ENCODE measurements at places on chromosomes 11 and 22.

GRCh38 chr11:78023426-78023825, 350 bp upstream of the KCTD14 start:
- no peak for DNase-seq

DNA sequence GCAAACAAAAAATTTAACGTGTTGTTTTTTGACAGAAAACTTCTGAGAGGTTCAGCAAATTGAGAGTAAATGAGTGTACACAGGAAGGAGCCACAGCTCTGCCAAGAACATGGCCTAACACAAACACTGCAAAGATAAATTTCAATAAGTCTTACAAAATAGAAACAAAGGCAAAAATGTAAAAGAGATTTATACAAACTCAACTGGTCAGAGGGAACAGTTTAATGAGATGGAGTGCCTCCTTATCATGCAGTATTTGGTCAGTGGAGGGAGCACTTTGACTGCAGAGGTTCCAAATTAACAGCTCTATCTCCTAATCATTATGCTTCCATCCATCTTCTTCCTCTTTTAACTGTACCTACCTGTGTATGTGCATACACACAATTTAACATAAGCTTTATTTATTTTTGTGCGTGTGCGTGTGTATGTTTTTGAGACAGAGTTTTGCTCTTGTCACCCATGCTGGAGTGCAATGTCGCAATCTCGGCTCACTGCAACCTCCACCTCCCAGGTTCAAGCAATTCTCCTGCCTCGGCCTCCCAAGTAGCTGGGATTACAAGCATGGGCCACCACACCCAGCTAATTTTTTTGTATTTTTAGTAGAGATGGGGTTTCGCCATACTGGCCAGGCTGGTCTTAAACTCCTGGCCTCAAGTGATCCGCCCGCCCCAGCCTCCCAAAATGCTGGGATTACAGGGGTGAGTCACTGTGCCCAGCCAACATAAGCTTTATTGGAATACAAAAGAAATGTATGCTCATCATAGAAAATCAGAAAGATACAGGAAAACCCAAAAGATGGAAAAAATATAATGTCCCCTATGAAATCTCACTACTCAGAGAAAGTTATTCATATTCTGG, 111.9 kb downstream of the MRTFA start:
- no peak for DNase-seq

DNA sequence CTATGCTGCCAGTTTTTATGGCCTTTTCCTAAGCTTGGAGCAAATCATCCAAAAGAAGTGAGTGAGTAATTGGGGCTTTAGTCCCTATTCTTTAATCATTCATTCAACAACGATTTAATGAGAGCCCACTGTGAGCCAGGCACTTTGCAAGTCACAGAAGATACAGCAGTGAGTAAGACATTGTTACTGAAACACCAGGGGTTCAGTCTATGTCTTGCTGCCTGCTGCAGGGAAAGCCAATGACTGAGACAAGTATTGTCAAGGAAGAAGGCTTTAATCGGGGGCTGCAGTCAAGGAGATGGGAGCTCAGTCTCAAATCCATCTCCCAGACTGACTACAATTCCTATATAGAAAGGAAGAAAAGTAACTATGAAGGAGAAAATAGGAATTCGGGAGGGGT, 228.3 kb downstream of the FAM181B start:
- DNase-seq: no peak

DNA sequence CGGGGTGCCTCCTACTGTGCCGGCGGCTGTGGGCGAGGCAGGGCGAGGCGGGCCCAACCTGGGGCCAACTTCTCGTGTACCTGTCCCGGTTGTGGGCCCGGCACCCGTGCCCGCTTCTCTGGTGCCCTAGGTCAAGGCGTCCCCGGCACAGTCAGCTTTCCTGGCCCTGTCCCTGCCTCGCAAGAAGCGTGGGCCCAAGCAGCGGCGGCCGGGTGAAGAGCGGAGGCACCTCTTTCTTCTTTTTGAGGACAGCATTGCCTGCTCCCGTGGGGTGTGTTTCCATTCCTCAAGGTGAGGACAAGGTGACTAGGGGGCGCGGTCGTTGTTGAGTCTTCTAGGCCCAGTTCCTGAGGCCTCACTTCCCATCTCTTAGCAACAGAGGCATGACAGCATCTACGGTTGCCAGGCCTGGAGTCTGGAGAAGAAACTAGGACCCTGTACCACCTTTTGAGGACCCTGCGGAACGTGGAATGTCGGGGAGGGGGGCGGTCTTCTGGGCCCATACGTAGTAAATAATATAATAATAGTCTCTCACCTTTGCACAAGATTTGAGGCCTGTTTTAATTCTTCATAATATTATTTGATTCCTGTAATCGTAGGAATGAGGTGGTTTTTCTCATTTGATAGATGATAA, 418 bp downstream of the ACO2 start:
- no peak for DNase-seq

DNA sequence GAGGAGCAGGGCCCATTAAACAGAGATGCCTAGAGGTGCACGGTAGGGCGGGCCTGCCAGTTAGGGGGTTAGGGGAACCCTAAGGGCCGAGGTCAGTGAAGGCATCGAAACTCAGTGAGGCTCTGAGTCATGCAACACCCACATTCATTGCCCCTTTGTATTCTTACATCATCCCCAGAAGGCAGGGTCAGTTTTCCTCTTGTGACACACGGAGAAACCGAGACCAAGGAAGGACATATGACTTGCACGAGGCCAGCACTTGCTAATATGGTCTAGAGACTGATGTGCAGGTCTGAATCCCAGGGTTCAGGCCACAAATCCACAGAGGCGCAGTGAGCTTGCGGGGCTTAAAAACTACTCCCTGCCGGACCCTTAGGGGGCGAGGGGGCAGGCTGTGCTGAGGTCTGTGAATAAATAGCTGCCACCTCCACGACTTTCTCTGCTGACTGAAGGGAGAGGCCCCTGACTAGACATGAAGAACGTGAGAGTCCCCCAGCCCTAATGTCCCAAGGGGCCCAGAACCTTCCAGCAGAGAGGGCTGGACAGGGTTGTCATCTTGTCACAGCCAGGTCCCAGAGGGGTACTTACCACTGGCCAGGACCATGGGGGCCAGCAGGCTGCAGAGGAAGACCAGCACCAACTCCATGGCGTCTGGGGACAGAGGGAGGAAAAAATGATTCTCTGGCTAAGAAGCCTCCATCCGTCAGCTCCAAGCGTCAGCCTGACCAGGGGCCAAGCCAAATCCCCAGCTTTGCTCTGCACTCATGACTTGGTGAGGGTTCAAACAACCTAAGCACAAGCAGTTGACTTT, 17.8 kb upstream of the FXYD2 start:
- DNase-seq: no peak

DNA sequence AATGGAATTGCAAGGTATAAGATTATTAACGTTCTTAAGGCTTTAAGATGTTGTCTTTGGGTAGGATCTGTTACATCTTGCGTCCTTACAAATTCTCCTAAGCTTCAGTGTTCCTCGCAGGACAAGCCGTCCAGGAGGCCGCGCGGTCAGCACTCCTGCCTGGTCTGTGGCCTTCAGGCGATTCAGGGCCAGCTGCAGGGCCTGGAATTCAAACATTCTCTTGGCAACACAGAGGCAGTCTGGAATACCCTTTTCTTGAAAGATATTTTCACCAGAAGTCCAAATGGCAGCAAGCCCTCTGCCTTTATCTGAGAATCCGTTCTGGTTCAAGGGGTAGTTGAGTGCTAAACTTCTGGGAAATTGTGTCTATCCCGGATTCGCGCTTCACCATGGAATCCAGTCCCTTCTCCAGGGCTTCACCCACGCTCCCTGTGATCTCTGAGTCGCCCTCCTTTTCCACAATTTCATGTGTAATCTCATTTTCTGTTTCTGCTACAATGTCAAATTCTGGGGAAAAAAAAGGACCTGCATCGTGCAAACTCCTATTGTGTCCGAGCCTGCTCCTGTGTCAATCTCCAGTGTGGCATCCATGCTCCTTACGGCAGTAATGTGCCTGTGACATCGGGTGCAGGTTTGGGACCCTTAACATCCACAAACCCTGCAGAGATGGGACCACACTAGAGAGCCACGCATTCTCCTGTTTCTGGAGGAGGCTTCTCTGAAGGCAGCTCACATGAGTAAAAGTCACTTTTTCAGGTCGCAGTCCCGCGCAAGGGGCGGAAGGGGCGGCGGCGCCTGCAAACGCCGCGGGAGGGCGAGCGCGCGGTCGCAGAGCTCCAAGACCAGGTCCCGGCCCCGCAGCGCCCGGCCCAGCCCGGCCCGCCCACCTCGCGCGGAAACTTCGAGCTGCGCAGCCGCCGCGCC, 25.4 kb upstream of the SORL1 start:
- DNase-seq: no peak

- DNase-seq: no peak
Measured at GRCh38 chr11:14642453-14642852, 1.2 kb upstream of the PDE3B start.

- no peak for DNase-seq
Measured at GRCh38 chr11:117831661-117832415, 7.3 kb upstream of the FXYD2 start.

DNA sequence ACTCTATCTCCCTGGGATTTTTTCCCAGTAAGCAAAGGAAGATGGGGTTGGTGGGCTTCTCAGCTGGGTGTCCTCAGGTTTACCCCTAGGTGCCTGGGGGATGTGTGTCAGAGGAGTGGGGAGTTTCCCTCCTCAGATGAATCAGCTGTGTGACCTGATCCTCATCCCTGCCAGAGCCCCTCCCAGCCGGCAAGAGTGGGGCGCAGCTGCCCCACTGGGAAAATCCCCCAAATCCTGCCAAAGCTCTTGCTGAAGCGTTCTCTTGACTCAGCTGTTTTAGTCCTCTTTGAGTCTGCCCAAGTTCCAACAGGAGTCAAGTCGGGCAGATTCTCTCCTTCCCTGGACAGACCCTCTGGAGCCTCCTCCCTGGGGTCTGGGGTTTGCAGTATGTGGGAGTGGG, 6.0 kb downstream of the C11orf68 start:
- no peak for DNase-seq

- no peak for DNase-seq
Measured at GRCh38 chr11:75238595-75239440, 1.8 kb upstream of the TPBGL start.

GRCh38 chr11:69104212-69104855, 51.4 kb upstream of the SMIM38 start:
- no peak for DNase-seq

DNA sequence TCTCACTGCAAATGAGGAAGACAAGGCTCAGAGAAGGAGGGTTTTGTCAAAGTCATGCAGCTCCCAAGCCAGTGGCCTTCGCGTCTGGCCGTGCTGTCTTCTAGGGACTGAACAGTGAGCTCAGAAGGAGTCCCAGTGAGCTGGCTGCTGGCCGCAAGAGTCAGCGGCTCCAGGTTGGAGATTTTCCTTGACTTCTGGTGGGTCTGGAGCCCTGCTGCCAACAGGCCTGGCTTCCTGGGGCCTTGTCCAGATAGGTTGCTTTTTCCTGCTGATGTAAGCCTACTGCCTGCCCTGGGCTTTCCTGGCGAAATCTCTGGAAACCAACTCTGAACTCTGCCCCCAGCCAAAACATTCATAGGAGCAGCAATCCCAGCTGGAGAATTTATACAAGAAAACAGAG, 272.7 kb upstream of the CADM1 start:
- no peak for DNase-seq
